ENCODE measurements at places on chromosomes 11 and 22. TPM values are rescaled to one million over a fixed set of nuclear protein-coding genes. Genes with fewer than 3 reads are reported as not detected.

GRCh38 chr11:79333355-79333754, 107.5 kb downstream of the TENM4 start:
- no peaks in the 10 kb centered on the region for H3K27me3 ChIP-seq
- H3K4me1 ChIP-seq, result no peaks in the 10 kb centered on the region
- H3K27ac ChIP-seq, result no peak overlapping the region
- no peaks in the 10 kb centered on the region for H3K36me3 ChIP-seq
- no peak for DNase-seq

- no peak overlapping the region for H3K4me3 ChIP-seq
- H3K36me3 ChIP-seq, result peaks cover 27% of the 10 kb centered on the region
- no peak for DNase-seq
- H3K27me3 ChIP-seq, result no peaks in the 10 kb centered on the region
- peak overlapping the region; percentile 46 for H3K27ac ChIP-seq
These were observed 20.7 kb downstream of the TNKS1BP1 start for GRCh38 chr11:57303990-57304579.

- H3K27ac ChIP-seq, result no peak overlapping the region
- no peak overlapping the region for H3K4me3 ChIP-seq
- DNase-seq, result no peak
- H3K4me1 ChIP-seq, result peaks cover 7% of the 10 kb centered on the region
- H3K36me3 ChIP-seq, result no peaks in the 10 kb centered on the region
These were observed 37.5 kb downstream of the KCNJ4 start for GRCh38 chr22:38417252-38418060.

DNA sequence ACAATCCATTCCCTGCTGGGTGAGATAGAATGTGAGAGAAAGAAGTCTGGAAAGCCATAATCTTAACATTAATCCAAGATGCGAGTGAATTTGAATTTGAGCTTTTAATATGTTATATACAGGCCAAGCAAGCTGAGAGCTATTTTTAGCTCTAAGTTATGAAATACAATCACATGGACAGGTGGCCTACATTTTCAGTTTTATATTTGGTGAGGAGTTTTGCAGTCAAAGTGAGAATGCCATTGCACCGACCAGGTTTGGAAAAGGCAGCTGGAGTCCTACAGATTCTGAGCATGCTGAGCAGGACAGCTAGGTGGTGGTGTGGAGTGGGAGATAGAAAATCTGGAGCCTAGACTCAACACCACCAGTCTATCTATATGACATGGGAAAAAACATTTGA, 12.0 kb downstream of the OR5B21 start:
- H3K4me1 ChIP-seq, result no peaks in the 10 kb centered on the region
- no peaks in the 10 kb centered on the region for H3K27me3 ChIP-seq
- no peak overlapping the region for H3K27ac ChIP-seq
- no peaks in the 10 kb centered on the region for H3K36me3 ChIP-seq
- H3K4me3 ChIP-seq, result no peak overlapping the region
- no peak for DNase-seq

The MMP3 gene
- 0.47 TPM for total RNA-seq

The OR8G5 gene
- 0.64 TPM for total RNA-seq

The GLYAT gene
- total RNA-seq, result not detected

The SVIP gene
- 16.0 TPM for total RNA-seq

The ZNF215 gene
- total RNA-seq, result 4.0 TPM
